ENCODE measurements at places on chromosomes 7 and 10. TPM values are rescaled to one million over a fixed set of nuclear protein-coding genes. Genes with fewer than 3 reads are reported as not detected.

ZNF33B gene
- 31.5 TPM for total RNA-seq

DNA sequence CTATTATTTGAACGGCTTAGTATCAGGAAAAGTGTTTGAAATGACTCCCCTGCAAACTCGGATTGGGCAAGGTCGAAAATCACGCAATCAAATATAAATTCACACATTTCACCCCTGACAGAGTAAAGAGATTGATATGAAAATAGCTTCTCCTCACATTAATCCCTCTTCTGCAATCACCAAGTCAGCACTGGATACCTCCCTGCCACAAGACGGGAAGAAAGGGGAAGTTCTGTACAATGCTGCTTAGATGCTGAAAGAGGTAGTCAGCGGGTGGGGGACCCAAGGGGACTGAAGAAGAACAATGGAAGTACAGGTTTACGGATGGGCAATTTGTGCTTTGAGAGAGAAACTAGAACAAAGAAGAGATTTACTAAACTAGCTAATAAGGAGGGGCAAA, 72.0 kb upstream of the ANK3 start:
- no peak overlapping the region for H3K4me3 ChIP-seq
- no peaks in the 10 kb centered on the region for H3K27me3 ChIP-seq
- no peak overlapping the region for H3K27ac ChIP-seq
- H3K4me1 ChIP-seq = no peaks in the 10 kb centered on the region

DNA sequence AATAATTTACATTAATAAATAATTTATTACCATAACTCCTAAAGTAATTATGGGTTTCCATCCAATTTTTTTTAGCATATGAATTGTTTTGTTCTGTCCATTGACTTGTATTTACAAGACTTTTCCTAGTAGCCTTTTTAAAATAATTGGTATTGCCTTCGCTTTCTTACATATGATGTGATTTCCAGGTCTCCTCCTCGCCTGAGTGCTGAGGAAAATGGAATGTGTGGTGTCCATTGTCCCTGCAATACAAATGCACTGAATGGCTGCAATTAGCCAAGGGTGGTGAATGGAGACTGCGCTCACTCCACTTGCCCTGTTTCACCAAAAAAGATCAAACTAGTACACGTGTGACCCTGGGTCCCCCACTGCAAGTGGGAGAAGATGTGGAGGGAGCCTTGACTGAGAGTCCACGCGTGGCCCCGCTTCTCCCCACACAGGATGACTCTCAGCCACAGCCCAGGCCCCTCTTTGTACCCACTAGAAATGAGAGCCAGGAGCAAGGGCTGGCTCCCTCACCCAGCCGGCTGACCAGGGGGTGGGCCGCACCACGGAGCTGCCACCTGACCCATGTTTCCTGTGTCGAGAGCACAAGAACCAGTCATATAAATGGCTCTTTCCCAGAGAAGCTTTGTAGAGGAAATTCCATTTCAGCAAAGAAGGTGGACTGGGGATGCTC, 52.6 kb downstream of the FAM53B start:
- H3K27me3 ChIP-seq = no peaks in the 10 kb centered on the region
- H3K4me3 ChIP-seq = no peak overlapping the region
- H3K36me3 ChIP-seq = peaks cover 34% of the 10 kb centered on the region

- peaks cover 61% of the 10 kb centered on the region for H3K4me1 ChIP-seq
- no peaks in the 10 kb centered on the region for H3K36me3 ChIP-seq
- no peaks in the 10 kb centered on the region for H3K27me3 ChIP-seq
- no peak overlapping the region for H3K27ac ChIP-seq
Measured at GRCh38 chr7:137994216-137994615, 7.7 kb downstream of the CREB3L2 start.

TMEM196 gene
- not detected for total RNA-seq

EPHA1 gene
- total RNA-seq = 13.9 TPM

ASB10 gene
- not detected for total RNA-seq

DNA sequence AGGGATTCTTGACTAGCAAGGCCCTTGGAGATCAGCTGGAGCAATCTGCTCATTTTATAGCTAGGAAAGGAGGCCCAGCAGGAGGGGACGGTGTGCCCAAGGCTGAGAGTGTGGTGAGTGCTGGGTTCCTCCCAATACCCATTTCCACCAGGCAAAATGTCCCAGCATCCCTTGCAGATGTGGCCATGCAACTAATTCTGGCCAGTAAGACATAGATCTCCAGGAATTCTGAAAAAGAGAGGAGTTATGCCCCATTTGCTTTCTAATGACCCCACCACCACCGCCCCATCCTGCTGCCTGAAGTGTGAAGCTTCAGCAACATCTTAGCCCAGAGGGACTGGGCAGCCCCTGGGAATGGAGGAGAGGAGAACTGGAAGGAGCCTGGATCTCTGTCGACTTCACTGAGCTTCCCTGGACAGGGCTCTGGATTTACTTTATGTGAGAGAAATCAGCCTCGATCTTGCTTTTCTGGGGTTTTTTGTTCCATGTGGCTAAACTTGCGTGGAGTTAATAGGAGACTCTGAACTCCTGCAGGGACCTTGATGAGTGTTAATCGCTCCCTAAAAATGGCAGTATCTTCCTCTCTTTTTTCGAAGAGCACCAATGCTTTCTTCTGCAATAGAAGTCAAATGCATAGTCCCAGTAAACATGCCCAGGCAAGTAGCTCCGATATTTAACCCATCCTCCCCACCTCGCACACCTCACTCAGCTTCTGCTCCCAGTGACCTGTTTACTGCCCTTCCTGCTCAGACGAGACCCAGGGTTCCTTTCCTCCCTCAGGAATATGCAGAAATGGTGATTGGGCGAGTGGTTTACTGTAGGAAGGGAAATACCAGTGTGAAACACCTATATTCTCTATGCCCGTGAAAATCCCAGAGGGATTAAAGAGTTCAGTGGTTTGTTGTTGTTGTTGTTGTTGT, 127.5 kb upstream of the GPR26 start:
- no peak overlapping the region for H3K4me3 ChIP-seq
- no peaks in the 10 kb centered on the region for H3K4me1 ChIP-seq
- no peak overlapping the region for H3K27ac ChIP-seq
- no peaks in the 10 kb centered on the region for H3K27me3 ChIP-seq
- H3K36me3 ChIP-seq = no peaks in the 10 kb centered on the region

TMEM270 gene
- not detected for total RNA-seq

UCN3 gene
- total RNA-seq = 1.2 TPM

DNA sequence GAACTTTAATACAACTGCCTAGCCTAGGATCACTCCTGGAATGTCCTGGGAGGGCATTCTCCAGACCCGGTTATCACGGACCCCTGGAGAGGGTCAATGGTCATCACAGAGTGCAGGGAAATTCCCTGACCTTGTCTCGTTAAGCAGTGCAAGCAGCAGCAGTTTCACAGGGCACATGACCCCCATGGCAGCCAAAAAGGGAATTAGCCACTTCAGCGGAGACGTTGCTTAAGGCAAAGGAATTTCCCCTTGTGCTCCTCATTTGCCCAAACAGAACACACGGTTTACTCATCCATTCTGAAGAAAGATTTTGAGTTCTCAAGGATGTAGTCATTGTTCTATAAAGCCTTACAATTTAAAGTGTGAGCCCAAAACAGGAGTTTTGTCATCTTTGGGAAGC, 260.3 kb downstream of the SNX13 start:
- H3K27ac ChIP-seq = no peak overlapping the region
- peaks cover 12% of the 10 kb centered on the region for H3K4me1 ChIP-seq
- peak; percentile 66 for DNase-seq
- H3K36me3 ChIP-seq = no peaks in the 10 kb centered on the region
- H3K27me3 ChIP-seq = no peaks in the 10 kb centered on the region
- no peak overlapping the region for H3K4me3 ChIP-seq

DNA sequence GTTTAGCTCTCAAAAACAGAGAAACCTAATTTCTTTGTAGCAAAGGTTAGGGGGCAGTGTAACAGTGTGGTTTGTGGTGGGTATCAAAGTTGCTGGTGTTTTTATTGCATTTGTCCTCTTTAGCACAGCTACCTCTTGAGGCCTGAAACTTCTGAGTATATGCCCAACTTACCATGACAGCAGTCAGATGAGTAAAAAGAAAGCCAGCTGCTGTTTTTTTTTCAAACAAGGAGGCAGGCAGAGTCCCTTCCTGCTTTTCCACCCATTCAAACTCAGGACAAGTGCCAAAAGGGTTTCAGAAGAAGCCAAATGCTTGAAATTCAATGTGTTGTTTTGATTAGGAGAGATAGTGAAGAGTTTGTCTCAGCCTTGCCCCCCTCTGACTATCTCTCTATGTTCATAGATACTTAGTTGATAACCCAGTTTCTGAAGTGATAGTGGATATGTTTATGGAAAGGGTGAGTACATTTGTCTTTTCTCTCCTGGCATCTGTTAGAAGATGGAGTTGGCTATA, 23.1 kb downstream of the GBF1 start:
- H3K4me1 ChIP-seq = peaks cover 27% of the 10 kb centered on the region
- peaks cover 15% of the 10 kb centered on the region for H3K36me3 ChIP-seq
- H3K27me3 ChIP-seq = no peaks in the 10 kb centered on the region
- no peak for DNase-seq
- H3K4me3 ChIP-seq = no peak overlapping the region

GRCh38 chr7:138753610-138754009, 44.2 kb upstream of the TMEM213 start:
- no peak for DNase-seq
- H3K27me3 ChIP-seq = no peaks in the 10 kb centered on the region
- H3K4me3 ChIP-seq = no peak overlapping the region
- H3K27ac ChIP-seq = no peak overlapping the region
- H3K36me3 ChIP-seq = no peaks in the 10 kb centered on the region

RAB19 gene
- total RNA-seq = 2.9 TPM

CLCN1 gene
- not detected for total RNA-seq

PKD2L1 gene
- 2.1 TPM for total RNA-seq

- no peaks in the 10 kb centered on the region for H3K36me3 ChIP-seq
- no peaks in the 10 kb centered on the region for H3K27me3 ChIP-seq
- DNase-seq = no peak
Measured at GRCh38 chr7:1925349-1925748, 255.3 kb downstream of the ELFN1 start.

DNA sequence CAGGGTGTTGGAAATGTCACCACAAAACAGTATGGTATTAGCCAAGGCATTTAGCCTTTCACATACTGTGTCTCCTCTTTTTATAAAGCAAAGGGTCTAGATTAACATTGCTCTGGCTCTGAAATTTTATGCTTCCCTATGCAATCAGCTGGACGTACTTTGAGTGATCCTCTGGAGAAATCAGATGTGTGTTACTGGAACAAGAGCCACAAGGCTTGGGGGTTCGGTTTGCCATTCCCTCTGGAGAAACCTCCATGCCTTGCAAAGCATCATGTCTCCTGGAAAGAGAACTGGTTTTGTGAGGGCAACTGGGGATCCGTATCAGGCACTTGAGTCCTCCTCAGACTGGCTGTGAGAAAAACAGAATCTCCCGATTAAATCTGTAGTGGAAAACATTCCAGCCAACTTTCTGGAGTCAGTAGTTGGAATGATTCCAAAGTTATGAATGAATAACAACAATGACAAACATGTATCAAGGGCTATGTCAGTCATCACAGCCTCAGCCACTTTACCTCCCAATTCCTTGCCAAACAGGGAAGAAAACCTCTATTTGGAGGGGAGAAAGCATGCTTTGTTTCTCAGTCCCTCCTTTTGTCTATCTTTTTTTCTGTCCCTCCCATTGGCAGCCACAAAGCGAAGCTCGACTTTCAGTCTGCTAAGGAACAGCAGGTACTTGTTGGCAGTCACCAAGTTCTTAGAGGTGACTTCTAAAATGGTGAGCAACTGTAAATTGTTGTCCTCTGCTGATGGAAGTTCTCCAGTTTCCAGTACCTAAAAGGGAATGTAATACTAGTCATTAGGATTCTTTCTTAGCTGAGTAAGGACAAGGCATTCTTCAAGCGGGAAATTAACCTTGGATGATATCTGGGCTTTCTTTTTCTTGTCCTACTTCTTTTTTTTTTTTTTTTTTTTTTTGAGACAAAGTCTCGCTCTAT, 864.8 kb upstream of the AUTS2 start:
- no peaks in the 10 kb centered on the region for H3K4me1 ChIP-seq
- H3K27ac ChIP-seq = no peak overlapping the region
- H3K27me3 ChIP-seq = no peaks in the 10 kb centered on the region
- H3K36me3 ChIP-seq = no peaks in the 10 kb centered on the region
- no peak for DNase-seq

- DNase-seq = peak; percentile 42
- H3K27me3 ChIP-seq = no peaks in the 10 kb centered on the region
- no peak overlapping the region for H3K27ac ChIP-seq
- no peaks in the 10 kb centered on the region for H3K36me3 ChIP-seq
- H3K4me3 ChIP-seq = no peak overlapping the region
Measured at GRCh38 chr10:1153805-1154351, 97.7 kb downstream of the WDR37 start.

DNA sequence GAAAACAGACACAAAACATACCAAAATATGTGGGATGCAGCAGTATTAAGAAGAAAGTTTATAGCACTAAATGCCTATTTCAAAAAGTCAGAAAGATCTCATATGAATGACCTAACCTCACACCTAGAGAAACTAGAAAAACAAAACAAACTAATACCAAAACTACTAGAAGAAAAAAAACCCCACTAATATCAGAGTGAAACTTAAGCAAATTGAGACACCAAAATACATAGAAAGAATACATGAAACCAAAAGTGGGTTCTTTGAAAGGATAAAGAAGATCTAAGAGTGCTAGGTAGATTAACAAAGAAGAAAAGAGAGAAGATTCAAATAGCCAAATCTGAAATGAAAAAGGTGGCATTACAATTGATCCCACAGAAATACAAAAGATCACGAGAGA, 494.1 kb downstream of the SH2D4B start:
- DNase-seq = no peak
- no peak overlapping the region for H3K27ac ChIP-seq
- H3K4me3 ChIP-seq = no peak overlapping the region
- H3K36me3 ChIP-seq = no peaks in the 10 kb centered on the region
- H3K4me1 ChIP-seq = no peaks in the 10 kb centered on the region
- H3K27me3 ChIP-seq = no peaks in the 10 kb centered on the region

ZNF365 gene
- 1.3 TPM for total RNA-seq

- no peak for DNase-seq
- H3K27me3 ChIP-seq = peaks cover 12% of the 10 kb centered on the region
- H3K27ac ChIP-seq = no peak overlapping the region
- no peaks in the 10 kb centered on the region for H3K36me3 ChIP-seq
Measured at GRCh38 chr7:25845464-25845863, 306.5 kb upstream of the NFE2L3 start.

EGR2 gene
- 41.4 TPM for total RNA-seq

GRCh38 chr10:77074104-77074624, 563.4 kb downstream of the KCNMA1 start:
- no peaks in the 10 kb centered on the region for H3K27me3 ChIP-seq
- no peak for DNase-seq
- H3K4me3 ChIP-seq = no peak overlapping the region
- no peak overlapping the region for H3K27ac ChIP-seq
- H3K36me3 ChIP-seq = no peaks in the 10 kb centered on the region

SPDYE6 gene
- total RNA-seq = not detected

- H3K27ac ChIP-seq = peak overlapping the region; percentile 82
- peaks cover 13% of the 10 kb centered on the region for H3K4me1 ChIP-seq
- DNase-seq = no peak
- no peaks in the 10 kb centered on the region for H3K27me3 ChIP-seq
- H3K36me3 ChIP-seq = no peaks in the 10 kb centered on the region
Measured at GRCh38 chr10:73576890-73577591, 14.1 kb downstream of the USP54 start.

PLEKHS1 gene
- total RNA-seq = not detected

All from upper lobe of right lung (tissue), 1 donor.